ENCODE measurements at places on chromosomes 7 and 10.

DNA sequence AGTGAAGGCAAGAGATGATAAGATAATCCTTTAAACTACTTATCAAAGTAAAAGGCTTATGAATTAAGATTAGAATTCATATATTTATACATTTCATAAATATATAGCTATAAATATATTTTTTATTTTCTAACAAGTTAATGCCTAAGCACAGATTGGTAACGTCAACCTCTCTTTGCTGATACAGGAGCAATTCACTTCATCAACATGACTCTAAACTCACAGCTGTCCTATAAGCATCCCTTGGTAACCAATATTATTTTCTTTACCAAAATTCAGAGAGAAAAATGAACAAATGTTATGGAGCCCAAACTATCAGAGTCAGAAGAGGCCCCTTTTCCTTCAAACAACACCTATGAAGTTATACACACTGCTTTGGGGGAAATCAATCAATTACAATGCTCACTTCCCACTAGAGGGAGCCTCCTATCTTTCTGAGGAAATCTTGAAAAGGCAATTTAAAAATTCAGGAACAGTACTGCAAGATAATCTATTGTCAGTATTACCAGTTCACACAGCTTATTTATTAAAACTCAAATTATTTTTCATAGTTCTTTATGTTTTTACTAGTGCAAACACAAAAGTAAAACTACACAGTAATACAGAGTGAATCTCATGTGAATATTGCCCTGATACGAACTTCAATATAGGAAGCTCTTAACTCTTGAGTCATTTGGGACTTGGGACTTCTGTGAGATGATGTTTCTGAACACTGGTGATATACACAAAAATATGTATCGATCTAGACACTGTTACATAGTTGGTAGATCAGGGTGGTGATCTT, 51.0 kb upstream of the NOBOX start:
- peak; percentile 10 for DNase-seq

GRCh38 chr10:18829259-18829658, 170.0 kb downstream of the ARL5B start:
- DNase-seq = no peak

DNA sequence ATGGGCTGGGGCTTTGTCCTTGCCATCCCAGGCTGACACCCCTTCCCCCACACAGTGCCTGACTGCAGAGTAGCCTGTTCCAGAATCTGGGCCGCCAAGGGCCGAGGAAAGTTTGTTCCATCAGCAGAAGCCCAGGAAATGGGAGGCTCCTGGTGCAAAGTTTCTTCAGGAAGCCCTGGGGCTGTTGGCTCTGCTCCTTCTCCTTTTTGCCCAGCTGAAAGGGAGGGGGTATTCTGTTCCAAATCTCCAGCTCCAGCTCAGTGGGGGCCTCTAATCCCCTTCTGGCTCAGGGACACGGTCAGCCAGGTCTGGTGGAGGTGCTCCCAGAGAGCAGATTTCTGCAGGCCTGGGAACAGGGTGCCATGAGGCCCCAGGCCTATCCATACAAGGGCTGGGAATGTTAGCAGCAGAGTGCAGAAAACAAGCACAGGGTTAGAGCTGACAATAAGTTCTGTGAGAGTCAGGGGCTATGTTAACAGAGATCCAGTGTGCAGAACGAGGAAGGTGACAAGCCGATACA, 399.5 kb downstream of the RPS24 start:
- no peak for DNase-seq

DNA sequence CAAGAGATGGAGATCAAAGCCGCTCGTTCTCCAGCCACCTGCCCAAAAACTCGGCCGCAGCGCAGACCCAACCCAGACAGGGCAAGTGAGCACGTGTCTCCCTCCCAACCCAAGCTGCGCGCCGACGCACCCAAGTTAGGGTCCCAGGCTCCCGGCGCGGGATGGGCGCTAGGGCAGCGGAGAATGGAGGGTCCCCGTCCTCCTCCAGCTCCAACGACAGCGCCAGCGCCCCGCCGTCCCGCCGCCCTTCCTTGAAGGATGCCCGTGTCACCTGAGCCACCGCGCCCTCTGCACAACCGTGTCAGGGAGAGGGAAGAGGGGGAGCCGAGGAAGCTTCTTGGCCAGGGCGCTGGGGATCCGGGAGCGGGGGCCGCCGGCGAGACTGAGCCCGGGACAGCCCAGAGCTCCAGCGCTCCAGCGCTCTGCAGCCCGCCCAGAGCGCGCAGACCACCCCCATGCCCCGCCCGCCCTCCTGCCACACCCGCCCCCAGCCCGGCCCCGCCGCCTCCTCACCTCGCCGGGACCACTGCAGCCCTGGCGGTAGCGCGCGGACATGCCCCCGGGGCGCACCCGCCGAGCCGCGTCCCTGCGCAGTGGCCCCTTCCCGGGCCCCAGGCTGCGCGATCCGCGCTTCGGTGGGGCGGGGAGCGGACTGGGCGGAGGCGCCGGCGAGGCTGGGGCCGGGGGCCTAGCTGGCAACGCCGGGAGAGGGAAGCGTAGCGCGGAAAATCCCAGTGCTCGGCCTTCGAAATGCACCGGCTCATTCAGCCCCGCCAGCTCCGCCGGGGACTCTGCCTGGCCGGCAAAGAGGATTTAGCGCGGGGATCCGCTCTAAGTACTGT, at the start of gene SLC16A12:
Gene SLC16A12, minus strand, starts transcription at position 424 of the 842 bp plus-strand sequence. CDS start 73,016 bp downstream, outside the sequence.
- DNase-seq = no peak

DNA sequence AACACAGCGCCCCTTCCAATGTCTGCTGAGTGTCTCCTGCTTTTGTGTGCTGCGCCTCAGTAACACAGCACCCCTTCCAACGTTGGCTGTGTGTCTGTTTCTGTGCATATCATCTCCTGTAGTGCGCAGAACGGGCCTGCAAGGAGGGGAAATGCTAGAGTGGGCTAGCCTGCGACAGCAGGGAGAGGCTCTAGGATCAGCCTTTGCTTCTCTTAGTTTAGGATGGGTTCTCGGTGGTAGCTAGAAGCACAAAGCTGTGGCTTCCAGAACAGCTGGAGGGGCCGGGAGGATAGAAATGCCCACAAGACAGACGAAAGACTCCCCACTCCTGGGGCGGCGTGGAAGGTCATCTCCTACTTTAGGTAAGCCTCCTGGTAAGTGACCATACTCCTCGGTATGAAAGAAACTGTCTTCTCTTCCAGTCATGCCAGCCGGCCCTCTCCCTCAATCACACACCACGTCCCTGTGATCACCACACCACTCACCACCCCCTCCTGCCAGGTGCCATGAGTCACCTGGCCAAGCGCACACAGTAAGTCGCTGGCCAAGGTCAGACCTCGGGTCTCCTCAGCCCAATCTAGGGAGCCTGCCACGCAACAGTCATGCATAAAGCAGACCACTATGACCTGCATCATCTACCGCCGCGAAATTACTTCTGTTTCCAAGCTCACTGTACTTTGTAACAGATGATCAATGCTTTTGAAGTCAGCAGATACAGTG, 4.8 kb downstream of the PITRM1 start:
- no peak for DNase-seq

GRCh38 chr7:42745357-42746059, 166.4 kb downstream of the C7orf25 start:
- peak; percentile 51 for DNase-seq

- no peak for DNase-seq
These were observed 47.5 kb downstream of the FAM53B start for GRCh38 chr10:124696446-124697392.

DNA sequence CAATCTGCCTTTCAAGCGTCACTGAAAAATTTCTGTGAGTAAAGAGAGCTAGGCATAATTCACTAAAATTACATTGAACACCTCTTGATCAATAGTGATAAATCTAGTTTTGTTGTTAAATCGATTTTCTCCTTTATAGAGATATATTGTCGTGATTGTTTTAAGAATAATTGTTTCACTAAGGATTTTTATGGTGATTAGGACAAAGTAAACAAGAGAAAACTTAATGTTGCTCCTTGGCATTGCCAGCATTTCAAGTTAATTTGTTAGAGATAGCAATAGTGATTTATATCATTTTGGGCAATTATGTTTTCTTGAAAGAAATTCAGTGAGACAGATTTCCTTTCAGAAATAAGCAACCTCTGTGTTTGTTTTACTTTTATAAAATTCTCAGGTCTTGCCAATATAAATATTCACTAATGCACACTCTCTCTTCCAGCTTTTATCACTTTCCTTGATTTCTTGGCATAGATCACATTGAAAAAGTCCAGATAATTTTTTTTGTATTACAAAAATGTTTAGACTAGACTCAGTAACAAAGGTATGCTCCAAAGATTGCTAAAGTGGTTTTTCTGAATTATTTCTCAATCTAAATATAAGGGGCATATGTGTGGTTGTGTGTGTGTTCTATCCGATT, 538.7 kb downstream of the TFEC start:
- DNase-seq = no peak

- DNase-seq = no peak
These were observed 637.0 kb downstream of the ZNF716 start for GRCh38 chr7:58086871-58087535.

- DNase-seq = peak; percentile 34
These were observed 59.4 kb downstream of the ST7 start for GRCh38 chr7:117012696-117013095.

- peak; percentile 44 for DNase-seq
These were observed 22.6 kb downstream of the TMEM254 start for GRCh38 chr10:80100861-80101695.

GRCh38 chr7:67364441-67365017, 367.9 kb downstream of the TYW1 start:
- DNase-seq = no peak

DNA sequence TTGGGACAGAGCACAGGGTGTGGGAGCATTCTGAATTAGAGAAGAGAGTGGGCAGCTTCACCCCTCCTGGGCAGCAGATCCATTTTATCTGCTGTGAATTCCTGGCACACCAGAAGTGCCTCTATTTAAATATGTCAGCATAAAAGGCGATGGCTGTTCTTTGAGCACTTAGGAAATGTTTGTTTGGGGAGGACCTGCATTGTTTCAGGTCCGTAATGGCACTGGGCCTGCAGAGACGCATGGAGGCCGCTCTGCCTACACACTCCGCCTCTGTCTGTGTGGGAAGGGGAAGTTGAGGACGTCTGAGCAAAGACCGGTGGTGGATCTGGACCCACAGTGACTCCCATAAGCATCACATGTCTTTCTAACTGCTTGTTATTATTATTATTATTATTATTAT, 253.2 kb downstream of the CAMK1D start:
- no peak for DNase-seq

- DNase-seq = no peak
These were observed 116.7 kb downstream of the CYP26A1 start for GRCh38 chr10:93190372-93190771.

- no peak for DNase-seq
These were observed 815 bp downstream of the GIMAP8 start for GRCh38 chr7:150451097-150451793.

GRCh38 chr7:302054-302992, 12.4 kb downstream of the FOXL3 start:
- DNase-seq = no peak

GRCh38 chr10:125023255-125023654, 81.3 kb downstream of the ZRANB1 start:
- DNase-seq = no peak

GRCh38 chr7:101386558-101387231, 24.0 kb downstream of the COL26A1 start:
- no peak for DNase-seq

DNA sequence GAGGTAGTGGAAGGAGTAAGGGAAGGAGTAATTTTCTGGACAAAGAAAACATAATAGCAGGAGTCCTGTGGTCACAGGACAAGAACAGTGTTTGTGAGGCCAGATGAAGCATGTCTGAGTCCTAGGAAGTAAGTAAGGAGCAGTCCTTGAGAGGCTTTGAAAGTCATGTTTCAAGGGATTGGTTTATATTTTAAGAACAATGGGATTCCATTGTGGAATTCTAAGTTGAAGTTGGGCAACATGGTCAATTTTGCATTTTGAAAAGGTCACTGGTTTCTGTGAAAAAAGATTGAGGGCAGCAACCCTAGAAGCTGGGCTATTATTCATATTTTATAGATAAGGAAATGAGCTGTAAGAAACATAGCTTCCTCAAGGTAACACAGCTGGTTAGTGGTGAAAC, 10.8 kb upstream of the SLC25A28 start:
- DNase-seq = no peak

DNA sequence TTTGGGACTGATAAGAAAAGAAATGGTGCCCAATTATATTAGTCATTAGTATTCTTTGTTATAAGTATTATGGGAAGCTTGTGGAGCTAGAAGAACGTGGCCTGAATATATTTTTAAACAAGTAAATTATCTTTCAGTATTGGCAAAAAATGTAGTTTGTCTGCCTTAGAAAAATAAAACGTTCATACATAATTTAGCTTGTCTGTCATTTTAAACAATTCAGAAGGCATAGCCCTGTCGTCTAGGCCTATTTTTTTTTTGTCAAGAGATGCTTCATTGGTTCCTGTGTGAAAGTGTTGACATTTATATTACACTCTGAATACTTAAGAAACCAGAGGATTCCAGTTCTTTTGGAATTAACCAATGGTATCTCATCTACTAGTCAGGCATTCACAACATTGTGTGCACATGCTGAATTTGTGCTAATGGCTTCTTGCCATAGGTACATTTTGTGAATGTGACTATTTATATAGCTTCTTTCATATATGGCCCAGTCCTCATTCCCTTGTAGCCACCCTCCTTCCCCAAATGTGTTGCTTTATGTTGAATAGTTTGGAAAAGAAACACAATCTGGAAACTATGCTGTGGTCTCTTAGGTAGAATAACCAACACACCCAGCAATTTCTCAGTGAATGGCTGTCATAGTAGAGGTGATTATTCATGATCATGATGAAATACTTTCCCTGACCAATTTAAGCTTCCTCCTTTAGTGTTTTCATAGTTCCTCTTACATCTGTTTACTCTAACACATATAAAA, 435.8 kb downstream of the EXOC4 start:
- DNase-seq = no peak

- no peak for DNase-seq
These were observed 37.8 kb downstream of the SEM1 start for GRCh38 chr7:96671854-96672253.

- no peak for DNase-seq
These were observed 47.2 kb downstream of the DNAJC12 start for GRCh38 chr10:67790534-67791408.

GRCh38 chr7:68503400-68503799, 1094.9 kb upstream of the AUTS2 start:
- no peak for DNase-seq

DNA sequence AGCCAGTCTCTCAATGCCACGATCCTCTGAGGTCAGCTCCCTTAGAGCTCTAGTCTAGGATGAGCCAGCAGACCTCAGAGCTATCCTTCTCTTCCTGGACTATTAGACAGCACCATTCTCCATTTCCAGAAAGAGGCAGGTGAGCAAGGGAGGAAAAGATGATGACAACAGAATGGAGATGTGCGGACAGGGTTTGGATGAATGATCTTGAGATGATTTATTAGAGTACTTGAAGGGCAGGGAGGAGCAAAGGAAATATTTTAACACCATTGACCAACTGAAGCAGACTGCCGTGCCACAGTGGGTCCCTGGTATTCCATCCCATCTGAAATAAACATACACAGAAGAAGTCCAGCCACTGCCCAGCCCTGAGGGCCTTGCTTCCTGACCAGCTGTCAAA, 94.3 kb downstream of the CFAP58 start:
- DNase-seq = no peak

- no peak for DNase-seq
These were observed 1.4 kb downstream of the LARP4B start for GRCh38 chr10:929960-930624.
